ENCODE measurements at places on chromosomes 7 and 10.

DNA sequence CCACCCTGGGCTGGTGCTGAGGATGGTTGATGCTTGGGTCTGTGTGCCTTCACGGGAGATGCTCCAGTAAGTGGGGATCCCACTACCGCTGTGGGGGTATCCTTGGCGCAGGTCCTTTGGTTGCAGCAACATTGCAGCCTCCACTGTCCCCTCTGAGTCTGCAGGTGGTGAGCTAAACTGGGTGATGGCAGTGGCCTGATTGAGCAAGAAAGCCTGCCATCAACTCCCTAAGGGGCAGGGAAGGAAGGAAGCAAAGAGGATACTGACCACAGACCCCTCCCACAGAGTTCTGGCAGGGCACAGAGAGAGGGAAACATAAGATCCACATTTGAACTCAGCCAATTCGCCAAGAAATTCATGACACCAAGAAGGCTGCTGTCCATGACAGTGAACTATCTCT is 43.2 kb downstream of the MYO1G start:
- DNase-seq: no peak

DNA sequence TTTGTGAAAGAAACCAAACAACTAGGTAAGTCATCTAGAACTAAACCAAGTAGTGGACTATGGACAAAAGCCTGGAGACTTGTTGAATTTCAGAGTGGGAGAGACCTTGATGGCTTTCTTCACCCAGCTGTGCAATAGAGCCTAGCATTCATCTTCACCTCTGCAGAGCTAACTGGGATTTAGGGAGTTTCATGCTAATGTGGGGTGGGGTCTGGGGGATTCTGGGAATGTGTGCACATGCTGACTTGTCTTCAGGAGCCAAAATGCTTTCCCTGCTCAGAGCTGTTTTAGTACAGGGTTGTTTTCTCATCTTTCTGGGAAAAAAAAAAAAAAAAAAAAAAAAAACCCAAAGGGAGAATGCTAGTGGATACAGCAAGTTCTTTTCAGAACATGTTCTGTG is 81.3 kb upstream of the ARHGAP21 start:
- DNase-seq: no peak

- DNase-seq: no peak
Observed at GRCh38 chr10:127919418-127920271, 12.7 kb downstream of the PTPRE start.

GRCh38 chr10:119414081-119414611 is 128.4 kb downstream of the RGS10 start:
- no peak for DNase-seq

- DNase-seq: no peak
Observed at GRCh38 chr10:14681305-14681704, 93.4 kb downstream of the FAM107B start.

- no peak for DNase-seq
Observed at GRCh38 chr7:34385384-34385783, 272.6 kb upstream of the NPSR1 start.

All from putamen (tissue), 1 donor.